ENCODE measurements at places on chromosomes 5 and 9. TPM values are rescaled to one million over a fixed set of nuclear protein-coding genes. Genes with fewer than 3 reads are reported as not detected.

- no peak for DNase-seq
These were observed 24.0 kb downstream of the SYK start for GRCh38 chr9:90825586-90825985.

GRCh38 chr5:65108786-65109743 lies 340.3 kb downstream of the CWC27 start:
- no peak for DNase-seq

DNA sequence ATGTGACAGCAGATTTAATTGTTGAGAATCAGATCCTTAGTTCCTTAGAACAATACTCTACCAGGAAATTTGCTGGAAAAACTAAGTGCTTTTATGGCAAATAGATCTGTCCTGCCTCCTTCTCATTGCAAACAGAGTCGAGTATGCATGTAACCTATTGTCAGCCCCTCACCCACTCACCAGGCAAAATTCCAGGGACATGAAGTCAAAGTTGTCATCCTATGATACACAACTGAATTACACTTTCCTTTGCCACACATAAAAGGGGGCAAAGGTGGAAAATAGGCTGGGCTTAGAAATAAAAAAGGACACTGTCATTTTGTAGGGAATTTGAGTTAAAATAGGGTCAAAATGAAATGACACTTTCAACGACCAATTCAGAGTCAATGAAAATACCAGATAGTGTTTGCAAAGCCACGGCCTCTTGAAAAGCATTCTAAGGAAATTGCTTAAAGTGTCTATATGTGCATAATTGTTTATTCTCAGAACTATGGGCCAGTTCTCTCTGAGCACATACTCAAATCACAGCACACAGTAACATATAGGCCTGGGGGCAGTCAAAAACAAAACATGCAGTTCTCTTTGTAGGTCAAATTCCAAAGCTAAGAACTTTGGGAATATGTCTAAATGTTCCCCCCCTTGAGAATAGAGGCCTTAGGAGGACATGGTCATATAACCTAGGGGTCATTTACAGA lies 452.8 kb downstream of the NFIB start:
- DNase-seq = no peak

DNA sequence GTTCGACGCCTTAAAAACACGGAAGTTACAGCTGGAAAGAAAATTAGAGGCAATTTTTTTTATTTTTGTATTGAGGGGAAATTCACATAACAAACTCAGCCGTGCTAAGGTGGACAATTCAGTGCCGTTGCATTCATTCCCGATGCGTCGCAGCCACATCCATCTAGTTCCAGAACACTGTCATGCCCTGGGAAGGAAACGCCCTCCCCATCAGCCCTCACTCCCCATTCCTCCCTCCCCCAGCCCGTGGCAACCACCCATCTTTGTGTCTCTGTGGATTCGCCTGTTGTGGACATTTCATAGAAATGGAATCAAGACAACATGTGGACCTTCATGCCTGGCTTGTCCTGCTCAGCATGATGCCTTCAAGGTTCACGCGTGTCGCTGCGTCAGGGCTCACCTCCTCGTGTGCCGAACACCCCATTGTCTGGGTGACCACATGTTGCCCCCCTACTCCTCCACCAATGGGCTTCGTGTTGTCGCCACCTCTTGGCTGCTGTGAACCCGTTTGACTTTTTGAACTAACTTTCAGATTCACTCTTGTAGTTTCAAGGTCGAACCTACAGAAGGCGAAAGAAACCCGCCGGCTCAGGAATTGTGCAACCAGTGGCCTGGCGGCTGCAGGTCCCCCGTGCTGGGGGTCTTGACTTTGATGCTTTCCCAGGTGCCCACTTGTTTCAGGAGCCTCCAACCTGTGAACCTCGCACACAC lies 17.4 kb upstream of the CAMSAP1 start:
- no peak for DNase-seq

GRCh38 chr9:38051780-38052546 lies 17.1 kb downstream of the SHB start:
- DNase-seq = no peak

DNA sequence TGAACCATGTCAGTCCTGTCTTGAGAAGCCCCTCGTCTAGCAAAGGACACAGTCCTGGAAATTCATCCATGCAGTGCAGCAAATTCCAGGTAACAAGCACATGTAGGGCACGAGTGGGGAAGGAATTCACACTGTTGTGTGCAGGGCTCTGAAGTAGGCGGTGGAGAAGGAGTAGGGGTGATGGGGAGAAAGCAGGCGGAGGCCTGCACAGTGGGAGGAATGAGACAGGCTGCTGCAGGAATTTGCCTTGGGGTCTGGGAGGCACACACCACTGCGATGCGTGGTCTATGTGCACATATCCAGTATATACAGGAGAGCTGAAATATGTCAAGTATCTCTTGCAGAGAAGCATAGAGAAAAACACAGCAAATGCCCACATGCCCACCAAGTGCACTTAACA lies 249.2 kb upstream of the IRX2 start:
- no peak for DNase-seq

- DNase-seq = no peak
These were observed 43.6 kb upstream of the ZBTB43 start for GRCh38 chr9:126761274-126761673.

GRCh38 chr5:112065781-112066180 lies 308.8 kb upstream of the NREP start:
- no peak for DNase-seq

GRCh38 chr5:132010645-132010988 lies 841 bp downstream of the ACSL6 start:
- no peak for DNase-seq

DNA sequence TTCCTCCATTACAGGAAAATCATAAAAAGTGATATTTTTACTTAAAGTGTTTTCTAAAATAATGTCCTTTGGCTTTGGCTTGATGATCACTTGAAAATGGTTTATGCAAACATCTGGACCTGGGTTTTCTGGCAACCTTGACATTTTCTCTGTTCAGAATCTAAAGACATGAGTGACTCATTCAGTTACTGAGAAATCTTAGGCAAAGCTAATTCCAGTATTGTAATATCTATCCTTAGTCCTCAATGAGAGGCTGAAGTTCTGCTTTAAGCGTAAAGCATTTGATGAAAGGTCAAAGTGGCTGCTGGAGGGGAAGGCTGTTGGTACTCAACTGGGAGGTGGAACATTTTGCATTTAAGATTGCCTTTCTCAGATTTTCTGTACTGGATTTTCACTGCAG lies 2.3 kb downstream of the MAN2A1 start:
- DNase-seq = no peak

GRCh38 chr5:165874851-165875250 lies 2369.4 kb downstream of the MAT2B start:
- DNase-seq = no peak

- DNase-seq = no peak
These were observed 56.7 kb downstream of the HSPA4 start for GRCh38 chr5:133108481-133108921.

DNA sequence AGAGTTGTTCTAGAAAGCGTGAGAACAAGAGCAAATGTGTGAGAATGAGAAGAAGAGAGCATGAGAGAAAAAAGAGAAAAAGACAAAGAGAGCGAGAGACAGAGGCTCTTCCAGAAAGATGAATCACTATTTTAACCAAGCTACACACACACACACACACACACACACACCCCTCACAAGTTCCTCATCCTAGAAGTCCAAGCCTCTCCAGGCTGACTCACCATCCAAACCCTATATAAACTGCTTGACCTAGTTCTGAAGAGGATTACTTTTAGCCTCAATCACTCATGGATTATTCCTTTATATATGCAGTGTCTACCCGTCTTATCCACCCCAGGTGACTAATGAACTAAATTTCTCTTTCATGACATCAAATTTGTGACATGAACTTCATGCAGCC lies 37.6 kb downstream of the C9orf57 start:
- no peak for DNase-seq

GRCh38 chr9:137319739-137320551 lies 17.9 kb upstream of the NRARP start:
- DNase-seq = no peak

DNA sequence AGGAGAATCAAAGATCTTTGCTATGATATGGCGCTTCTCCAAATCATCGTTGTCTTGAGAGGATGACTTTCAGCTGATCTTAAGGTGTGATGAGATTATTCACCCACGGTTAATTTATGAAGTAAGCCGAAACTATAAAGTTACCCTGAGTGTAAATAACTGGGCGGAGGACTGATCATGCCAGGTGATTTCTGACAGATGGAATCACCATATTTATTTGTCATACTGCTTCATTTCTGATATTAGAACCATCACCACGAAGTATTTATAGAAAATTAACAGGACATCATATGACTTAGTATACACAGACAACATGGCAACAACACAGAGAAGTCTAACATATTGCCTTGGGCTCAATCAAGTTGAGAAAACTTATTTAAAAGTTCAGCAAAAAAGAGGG lies 601.9 kb downstream of the RAB3C start:
- DNase-seq = no peak

DNA sequence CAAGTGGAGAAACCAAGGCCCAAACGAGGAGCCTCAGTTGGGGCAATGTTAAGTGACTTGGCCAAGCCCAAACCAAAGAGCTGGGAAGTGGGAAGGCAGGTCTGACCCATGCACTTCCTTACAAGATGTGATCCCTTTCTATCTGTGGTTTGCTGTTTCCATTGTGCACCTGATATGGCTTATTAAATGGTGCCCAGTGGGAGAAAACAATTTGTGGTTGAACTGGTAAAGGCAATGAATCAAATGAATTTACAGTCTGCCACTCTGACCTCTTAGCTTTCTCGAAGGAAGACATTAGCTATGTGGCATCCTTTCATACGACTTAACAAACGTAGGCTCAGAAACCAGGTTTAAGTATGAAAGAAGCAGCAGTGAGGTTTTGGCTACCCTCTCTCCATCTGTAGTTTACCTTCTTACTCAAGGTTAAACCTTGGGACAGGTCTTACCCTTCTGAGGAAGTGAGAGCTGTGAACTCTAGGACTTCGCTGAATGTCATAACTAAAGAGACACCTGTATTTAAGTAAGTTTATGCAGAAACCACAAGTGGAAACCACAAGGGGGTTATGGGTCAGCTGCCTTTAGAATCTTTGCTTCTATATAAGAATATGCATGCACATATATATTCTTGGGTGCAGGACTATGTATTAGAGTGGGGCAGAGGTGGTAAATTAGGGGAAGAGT lies 100.5 kb upstream of the SPATA31D4 start:
- no peak for DNase-seq

DNA sequence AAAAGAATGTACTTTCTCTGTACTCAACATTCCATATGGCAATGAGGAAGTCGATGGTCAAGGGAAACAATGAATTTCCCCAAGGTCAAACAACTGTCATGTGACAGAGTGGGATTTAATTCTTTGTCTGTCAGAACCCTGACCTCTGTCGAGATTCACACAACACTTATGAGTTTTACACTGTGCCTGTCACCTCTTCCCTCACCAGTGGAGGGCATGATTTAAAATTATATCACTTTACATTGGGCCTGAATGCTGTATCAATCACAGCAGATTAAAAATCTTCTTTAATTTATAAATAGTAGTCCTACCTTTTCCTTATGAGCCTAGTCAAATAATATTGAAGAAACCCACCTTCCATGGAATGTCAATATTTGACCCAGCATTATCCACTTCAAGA lies 276.7 kb downstream of the CDH10 start:
- no peak for DNase-seq

GRCh38 chr9:27645161-27645840 lies 72.0 kb upstream of the C9orf72 start:
- DNase-seq = no peak

DNA sequence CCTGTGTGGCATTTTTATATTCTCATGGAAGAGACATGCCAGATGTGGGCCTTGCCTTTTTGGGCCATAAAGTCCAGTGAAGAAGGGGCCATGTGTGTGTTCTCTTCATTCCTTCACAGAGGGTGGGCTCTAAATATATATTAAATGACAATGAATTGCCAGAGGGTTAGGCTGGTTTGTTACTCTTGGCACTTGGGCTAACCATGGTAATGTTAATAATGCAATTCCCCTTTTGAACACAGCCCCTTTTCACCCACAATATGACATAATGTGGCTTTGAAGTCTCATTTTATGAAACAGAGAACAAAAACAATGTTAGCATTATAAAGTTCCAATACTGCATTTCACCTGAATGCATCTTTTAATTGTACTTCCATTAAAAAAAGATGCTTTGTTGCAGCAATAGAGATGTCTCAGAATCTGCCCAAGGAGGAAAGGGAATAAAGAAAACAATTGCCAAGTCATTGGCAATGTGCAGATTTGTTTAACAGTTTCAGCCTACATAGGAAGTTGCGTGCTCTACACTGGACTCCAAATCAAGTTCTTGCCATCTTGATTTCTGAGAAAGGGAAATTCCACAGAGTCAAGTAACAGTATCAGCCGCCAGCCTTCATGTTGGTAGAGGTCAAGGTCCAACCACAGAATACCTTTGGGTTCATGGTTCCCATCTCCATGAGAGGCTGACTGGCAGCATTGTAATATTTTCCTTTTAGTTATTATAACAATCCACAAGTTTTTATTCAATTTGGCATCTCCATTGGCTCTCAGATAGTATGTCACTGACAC lies 141.9 kb downstream of the SLC12A2 start:
- DNase-seq = no peak

GRCh38 chr9:115951977-115952376 lies 201.6 kb upstream of the PAPPA start:
- DNase-seq = no peak

- peak; percentile 54 for DNase-seq
These were observed 36.1 kb upstream of the SLC2A8 start for GRCh38 chr9:127360829-127361228.

DNA sequence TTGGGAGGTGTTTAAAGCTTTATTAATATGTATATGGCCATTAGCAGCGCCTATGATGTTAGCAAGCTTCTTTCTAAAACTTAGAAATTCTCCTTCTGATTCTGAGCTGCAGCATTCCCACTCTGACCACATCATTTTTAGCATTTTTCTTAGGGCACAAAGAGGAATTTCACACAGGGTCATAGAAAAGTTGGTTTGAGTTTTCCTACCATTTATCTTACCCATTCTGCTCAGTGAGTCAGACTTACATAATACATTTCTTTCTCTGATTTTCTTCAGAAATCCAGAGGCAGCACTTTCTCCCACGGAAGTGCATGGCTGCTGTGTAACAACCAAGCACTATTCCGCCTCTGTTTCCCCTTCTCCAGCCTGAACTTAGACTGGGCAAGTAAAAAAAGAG lies 246.6 kb downstream of the ARL15 start:
- DNase-seq = no peak

The AQP3 gene
- 4.3 TPM for total RNA-seq

The IL9 gene
- total RNA-seq = not detected

The HK3 gene
- 2.8 TPM for total RNA-seq

The NIM1K gene
- total RNA-seq = 0.67 TPM

The MBLAC2 gene
- total RNA-seq = 6.1 TPM

The CDH9 gene
- not detected for total RNA-seq

The SLC28A3 gene
- total RNA-seq = 0.15 TPM

The MCTP1 gene
- 33.5 TPM for total RNA-seq

The C9 gene
- not detected for total RNA-seq

The CXXC5 gene
- total RNA-seq = 81.8 TPM

The NEUROG1 gene
- total RNA-seq = not detected

The FOXI1 gene
- total RNA-seq = not detected

The CTXN3 gene
- not detected for total RNA-seq

The GRM6 gene
- not detected for total RNA-seq
